Stimulated activated CD4-positive, alpha-beta T cell treated with anti-CD3 and anti-CD28 coated beads, TNF-alpha, amount 100 ng/mL, for 1 hour (primary cell): ENCODE measurements at places on chromosomes 7 and 10.

- DNase-seq, result no peak
Observed at GRCh38 chr7:158910254-158911053, 54.1 kb downstream of the DYNC2I1 start.

GRCh38 chr10:9229702-9230244 lies 1175.3 kb downstream of the GATA3 start:
- DNase-seq, result no peak

GRCh38 chr10:5890452-5890915 lies 441 bp downstream of the FBH1 start:
- no peak for DNase-seq

GRCh38 chr10:89210794-89211425 lies 3.8 kb upstream of the CH25H start:
- no peak for DNase-seq

GRCh38 chr10:80938903-80939302 lies 401.2 kb downstream of the SH2D4B start:
- no peak for DNase-seq

GRCh38 chr7:12786494-12786893 lies 99.1 kb downstream of the ARL4A start:
- no peak for DNase-seq

DNA sequence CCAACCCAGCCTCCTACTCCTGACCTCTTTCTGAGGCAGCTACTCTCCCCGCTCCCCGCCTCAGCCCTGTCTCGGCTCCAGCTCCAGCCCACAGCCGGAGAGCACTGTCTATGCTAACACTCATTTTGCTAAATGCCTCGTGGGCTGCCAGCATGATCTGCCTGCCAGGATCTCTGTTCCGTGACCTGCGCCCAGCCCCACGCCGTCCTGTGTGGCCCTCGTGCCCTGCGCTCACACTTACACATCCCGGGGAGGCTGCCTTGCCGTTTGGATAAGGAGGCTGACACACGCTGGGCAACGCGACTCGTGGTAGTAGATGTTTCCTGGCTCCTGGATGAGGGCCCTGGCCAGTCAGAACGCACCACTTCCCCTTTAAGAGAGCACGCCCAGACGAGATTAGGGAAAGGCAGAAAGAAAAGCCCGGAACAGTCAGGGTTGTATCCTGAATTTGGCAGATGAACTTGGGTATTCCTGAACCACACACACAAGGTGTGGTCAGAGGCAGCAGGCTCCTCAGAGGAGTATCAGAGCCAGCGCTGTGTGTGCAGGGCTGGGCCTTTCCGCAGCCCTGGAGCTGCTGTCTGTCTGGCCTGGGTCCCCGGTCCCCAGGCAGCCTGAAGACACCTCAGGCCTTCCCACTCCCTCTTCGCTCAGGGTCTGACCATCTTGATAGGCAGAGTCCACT lies 97.7 kb upstream of the EFCAB10 start:
- no peak for DNase-seq

DNA sequence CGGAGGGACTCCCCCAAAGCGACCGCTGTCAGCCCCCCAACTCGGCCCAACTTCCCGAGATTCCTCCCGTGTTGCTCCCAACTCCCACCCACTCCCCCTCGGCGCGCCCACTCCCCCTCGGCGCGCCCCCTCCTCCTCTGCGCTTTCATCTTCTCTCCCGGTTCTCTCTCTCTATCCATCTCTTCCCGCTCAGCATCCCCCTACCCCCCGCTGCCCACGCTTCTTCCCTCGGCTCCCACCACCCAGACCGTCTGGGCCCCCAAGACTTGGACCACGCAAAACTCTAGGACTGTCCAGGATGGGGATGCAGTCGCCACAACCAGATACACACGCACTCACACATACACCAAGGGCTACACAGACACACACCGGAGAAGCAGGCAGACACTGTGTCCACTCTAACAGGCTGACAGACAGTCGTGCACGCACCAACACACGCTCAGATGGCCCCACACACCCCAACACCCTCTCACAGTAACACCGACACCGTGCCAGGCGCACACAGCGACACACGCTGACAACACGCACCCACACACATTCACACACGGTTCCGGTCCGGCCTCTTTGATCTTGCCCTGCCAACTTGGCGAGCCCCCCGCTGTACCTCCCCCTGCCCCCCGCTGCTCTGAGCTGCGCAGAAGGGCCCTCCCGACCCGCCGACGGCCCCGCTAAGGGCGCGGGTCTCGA lies 1.1 kb downstream of the GRID1 start:
- no peak for DNase-seq

- DNase-seq, result no peak
Observed at GRCh38 chr10:44939691-44940401, 19.8 kb upstream of the RASSF4 start.

- no peak for DNase-seq
Observed at GRCh38 chr7:41065663-41066062, 637.2 kb downstream of the INHBA start.

DNA sequence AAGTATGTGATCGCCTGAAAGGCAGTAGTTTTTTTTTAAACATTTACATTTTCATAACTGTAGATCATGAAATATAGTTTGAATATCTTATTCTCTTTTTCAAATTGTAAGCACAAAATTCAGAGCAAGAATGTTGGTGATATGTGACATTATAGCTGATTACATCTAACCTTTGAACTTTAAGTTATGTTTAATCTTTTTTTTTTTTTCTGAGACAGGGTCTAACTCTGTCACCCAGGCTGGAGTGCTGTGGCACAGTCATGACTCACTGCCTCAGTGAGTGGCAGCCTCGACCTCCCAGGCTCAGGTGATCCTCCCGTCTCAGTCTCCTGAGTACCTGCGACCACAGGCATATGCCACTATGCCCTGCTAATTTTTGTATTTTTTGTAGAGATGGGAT lies 278.7 kb upstream of the NEBL start:
- DNase-seq, result no peak

- DNase-seq, result no peak
Observed at GRCh38 chr10:8392216-8392615, 337.7 kb downstream of the GATA3 start.

DNA sequence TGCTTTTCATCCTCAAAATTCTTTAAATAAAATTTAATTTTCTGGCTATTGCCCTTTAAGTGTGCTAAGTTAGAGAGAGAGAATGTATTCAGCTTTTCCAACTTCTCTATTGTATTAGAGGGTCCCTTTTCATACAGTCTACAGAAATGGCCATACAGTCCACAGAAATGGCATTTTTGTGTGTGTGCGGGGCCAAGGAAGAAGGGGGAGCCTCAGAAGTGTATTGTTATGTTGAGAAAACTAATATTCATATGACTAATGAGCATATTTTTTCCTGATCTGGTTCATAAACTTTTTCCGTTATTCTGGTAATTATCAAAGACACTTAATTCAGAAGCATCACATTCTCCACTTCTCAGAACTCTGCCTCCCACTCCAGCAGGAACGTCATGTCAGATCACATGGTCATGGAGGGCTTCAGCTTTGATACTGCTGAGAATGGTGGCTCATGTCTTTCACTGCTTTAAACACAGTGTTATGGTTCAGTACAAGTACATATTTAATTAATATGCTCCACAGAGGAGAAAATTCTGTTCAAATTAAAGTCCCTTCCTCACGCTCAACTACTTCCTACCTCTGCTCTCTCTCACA lies 37.1 kb downstream of the ELMO1 start:
- no peak for DNase-seq

DNA sequence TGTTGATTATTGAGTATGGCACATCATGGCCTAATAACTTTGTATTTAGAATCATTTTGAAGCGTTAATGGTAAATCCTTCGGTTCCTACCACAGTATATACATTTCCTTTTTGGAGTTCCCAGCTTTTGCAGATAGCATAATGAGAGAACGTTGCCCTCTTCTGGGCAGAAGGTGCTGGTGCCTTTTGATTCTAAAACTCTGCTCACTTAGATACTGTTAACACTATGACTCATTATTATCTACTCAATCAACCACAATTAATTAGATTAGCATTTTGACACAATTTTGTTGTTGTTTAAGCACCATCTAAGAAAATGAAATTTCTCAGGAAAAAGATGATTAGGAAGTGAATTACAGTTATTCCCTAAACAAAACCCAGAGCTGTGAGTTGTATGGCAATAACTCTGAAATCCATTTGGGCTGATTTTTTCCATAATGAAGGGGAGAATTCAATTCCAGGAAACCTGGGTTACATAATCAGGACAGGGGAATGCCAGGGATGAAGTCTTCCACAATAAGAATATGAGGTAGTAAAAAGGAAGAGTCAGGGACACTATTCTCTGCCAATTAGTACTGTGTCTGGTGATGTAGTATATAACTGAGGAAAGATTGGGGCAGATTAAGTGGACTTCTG lies 11.5 kb upstream of the DLD start:
- no peak for DNase-seq

GRCh38 chr10:86849181-86849894 lies 92.9 kb downstream of the BMPR1A start:
- no peak for DNase-seq

DNA sequence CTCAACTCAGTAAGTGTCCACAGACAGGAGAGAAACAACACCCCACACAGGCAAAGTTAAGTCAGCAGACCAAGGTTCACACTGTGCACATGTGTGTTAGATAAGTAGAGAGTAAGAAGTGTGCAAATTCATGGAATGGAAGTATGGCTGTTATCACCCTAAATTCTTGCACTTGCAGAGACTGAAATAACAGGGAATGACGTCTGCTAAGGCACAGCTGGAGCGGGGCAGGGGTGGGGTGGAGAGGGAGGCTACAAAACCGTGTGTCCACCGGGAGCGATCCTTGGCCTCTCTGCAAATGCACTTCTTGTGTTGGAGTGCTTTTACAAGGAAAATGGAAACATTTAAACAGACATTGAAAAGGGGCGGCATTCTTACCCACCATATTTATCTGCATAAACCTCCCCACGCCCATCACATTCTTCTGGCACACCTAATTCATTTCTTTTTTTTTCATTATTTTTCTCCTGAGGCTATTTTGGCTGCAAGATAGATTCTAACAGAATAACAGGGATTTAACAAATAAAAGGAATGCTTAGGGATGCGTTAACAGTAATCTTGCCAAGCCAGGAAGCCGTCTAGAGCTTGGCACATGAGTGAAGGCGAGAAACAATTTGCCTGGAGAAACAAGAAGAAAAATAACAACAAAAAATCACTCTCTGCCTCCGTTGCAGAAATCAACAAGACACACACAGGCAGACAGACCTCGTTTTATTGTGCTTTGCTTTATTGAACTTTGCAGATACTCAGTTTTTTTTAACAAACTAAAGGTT lies 30.1 kb downstream of the TNS3 start:
- no peak for DNase-seq

GRCh38 chr7:158175779-158176178 lies 411.8 kb downstream of the PTPRN2 start:
- DNase-seq, result no peak

DNA sequence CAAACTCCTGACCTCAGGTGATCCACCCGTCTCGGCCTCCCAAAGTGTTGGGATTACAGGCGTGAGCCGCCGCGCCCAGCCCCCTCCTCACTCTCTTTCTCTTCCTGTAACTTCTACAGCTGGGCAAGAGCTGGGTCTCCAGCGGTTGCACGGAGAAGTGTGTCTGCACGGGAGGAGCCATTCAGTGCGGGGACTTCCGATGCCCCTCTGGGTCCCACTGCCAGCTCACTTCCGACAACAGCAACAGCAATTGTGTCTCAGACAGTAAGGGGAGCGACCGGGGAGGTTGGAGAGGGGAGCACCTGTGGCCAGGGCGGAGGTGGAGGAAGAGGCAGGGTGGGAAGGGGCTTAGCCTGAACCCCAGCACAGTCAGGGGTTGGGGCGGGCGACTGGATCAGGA lies 41.4 kb downstream of the EPHB4 start:
- no peak for DNase-seq

DNA sequence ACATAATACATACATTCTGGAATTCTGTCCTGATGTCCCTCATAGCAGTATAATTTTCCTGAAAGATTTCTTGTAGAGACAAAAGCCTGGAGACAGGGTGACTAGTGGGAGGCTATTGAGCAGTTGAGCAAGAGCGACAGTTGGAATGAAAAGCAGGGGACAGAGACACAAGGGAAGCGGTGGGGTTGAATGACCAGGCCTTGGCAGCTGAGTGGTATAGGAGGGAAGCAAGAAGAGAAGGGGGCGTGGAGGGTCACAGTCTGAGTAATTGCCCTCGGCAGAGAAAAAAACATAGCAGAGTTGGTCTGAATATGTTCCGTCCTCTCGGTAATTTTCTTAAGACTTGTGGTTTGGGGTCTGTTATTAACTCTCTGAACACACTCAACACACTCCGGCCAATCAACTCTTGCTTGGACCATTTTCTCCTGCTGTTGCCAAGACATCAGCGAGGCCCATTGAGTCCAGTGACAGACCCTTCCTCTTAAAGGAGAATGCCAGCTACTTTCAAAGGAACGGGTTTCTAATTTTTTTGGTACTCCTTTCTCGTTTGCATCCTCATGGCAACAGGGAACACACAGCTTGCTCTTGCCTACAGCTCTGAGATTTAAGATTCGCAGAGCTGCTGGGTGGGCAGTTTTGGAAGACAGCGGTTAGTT lies 5.3 kb upstream of the ACTR3B start:
- DNase-seq, result no peak

DNA sequence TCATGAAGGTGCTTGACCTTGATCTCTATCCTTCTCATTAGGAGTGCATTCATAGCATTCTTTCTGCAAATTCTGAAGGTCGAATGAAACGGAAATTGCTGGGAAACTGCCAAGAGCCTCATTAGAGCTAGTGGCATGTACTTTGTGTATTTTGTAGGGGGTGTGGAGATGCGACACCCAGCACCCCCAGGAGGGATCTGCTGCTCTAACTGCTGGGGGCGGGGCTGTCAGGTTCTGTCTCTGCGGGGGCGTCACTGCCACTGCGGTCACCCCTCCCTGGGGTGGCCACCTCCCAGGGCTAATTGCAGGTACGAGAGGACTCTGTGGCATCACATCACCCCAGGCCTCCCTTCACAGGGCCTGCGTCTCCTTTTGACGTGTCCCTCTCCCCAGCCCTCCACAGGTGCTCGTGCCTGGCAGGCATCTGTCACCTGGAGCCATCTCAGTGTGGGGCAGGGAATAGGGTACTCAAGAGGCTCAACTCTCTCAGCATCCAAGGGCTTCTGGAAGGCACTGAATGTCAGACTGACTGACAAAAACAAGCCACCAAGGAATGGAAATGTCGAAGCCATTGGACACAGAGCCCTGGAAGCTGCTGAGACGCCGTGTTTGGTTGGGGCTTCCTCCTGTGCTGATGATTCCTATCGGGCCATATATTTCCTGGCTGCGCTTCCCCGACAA lies 151.1 kb downstream of the ACTR3B start:
- no peak for DNase-seq

DNA sequence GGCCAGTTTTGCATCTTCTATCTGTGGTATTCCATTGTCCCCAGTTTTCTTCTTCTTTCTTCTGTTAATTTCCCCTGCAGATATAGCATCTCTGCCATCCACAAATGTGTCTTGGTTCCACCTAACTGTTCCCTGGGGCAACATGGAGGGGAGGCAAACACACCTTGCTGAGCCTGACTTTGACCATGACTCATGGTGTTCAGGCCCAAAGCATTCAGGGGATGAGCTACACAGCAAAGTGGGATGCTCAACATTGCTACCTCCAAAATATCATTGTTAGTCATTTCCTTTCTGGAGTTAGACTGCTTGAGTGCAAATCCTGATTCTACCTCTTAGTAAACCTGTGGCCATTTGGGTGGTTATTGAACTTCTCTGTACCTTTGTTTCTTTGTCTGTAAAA lies 542.7 kb downstream of the LRMDA start:
- DNase-seq, result no peak

GRCh38 chr7:142787034-142787768 lies 16.4 kb downstream of the PRSS2 start:
- no peak for DNase-seq
